ENCODE measurements at places on chromosomes 3 and 15. TPM values are rescaled to one million over a fixed set of nuclear protein-coding genes. Genes with fewer than 3 reads are reported as not detected.

DNA sequence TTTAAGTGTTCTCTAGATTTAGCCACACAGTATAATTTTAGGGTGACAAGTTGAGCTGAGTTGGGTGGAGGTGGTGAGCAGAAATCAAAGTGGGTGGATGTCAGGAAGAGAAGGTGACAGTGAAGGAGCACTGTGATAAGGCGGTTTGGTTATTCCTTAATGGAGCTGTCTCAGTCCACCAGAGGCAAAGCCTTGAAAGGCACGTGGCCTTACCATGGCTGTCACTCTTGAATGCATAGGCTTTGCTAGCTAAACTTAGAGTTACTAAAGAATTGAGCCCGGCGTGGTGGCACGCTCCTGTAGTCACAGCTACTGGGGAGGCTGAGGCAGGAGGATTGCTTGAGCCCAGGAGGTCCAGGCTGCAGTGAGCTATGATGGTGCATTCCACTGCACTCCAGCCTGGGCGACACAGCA is 560 bp upstream of the TTLL13 start:
- no peak for DNase-seq

SLC2A2 gene
- not detected for total RNA-seq

DNA sequence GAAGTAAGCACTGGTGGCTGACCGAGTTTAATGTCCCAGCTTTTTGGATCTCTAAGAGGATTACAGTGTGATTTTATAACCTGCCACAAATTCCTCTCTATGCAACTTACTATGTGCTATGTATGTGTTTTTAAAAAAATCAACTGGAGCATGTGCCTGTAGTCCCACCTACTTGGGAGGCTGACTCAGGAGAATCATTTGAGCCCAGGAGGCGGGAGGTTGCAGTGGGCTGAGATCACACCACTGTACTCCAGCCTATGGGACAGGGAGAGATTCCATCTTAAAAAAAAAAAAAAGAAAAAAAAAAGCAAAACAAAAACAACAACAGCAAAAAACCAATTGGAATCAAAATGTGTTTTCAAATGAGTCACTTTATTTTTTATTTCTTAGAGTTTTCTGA is 29.6 kb downstream of the DUT start:
- no peak for DNase-seq

B3GALNT1 gene
- 10.8 TPM for total RNA-seq

- DNase-seq: no peak
Observed at GRCh38 chr15:60787837-60788691, 309.1 kb upstream of the ICE2 start.

- no peak for DNase-seq
Observed at GRCh38 chr3:170532573-170532972, 53.3 kb downstream of the SLC7A14 start.

HHATL gene
- not detected for total RNA-seq

FAM107A gene
- total RNA-seq: 64.5 TPM

GRCh38 chr15:66138892-66139590 is 114.5 kb downstream of the MEGF11 start:
- no peak for DNase-seq

ZPLD1 gene
- total RNA-seq: 0.33 TPM

DNA sequence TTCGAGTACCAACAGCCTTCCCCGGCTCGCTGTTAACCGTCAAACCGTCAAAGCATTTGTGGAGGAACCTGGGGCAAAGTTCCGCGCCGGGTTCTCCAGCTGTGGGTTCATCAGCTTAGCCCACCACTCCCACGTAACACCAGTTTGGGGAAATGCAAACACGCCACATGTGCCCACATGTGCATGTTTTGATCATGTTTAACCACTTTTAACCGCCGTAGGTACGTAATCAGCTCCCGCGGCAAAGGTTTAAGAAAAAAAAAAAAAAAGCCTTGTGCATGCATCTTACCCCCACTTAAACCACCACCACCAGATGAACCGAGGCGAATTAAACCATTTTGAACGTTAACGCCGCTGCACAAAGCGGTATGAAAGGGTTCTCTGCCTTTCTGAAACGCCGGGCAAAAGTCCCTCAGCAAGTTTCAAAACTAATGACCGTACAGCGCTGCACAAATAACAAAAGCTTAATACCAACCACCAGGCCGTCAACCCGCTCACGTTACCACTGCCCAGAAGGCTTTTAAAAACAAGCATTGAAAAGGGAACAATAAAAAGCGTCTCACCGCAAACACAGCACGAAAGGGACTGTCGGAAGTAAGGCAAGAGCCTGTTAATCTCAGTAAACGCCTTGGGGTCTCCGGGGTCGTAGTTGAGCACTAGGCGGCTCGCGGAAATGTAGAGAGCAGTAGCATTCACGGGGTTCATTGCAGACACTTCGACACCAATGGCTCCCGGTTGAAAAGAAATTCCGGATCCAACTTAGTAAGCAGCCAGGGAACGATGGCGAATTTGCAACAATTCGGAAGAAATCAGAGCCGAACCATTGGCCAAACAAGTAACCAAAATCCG is 1.5 kb downstream of the MSL2 start:
- DNase-seq: no peak

- DNase-seq: no peak
Observed at GRCh38 chr15:65926899-65927298, 57.6 kb downstream of the RAB11A start.

DNA sequence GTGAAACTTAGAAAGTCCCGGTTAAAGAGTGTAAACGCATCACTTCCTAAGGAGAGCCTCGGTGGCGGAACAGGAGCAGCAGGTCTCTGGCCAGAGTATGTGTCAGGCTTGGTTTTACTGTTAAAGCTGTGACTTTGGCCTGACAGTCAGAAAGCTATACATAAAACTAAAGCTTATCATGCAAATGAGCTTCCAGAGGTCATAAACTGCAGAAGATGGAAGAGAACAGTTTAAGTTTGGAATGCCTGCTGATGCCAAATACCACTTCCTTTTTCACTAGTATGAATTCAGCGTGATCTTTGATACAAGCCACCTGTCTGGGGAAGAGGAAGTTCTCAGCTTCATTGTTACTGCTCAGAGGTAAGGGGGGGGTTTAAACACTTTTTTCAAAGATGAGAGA is 125.1 kb upstream of the CTDSPL start:
- DNase-seq: no peak

DNA sequence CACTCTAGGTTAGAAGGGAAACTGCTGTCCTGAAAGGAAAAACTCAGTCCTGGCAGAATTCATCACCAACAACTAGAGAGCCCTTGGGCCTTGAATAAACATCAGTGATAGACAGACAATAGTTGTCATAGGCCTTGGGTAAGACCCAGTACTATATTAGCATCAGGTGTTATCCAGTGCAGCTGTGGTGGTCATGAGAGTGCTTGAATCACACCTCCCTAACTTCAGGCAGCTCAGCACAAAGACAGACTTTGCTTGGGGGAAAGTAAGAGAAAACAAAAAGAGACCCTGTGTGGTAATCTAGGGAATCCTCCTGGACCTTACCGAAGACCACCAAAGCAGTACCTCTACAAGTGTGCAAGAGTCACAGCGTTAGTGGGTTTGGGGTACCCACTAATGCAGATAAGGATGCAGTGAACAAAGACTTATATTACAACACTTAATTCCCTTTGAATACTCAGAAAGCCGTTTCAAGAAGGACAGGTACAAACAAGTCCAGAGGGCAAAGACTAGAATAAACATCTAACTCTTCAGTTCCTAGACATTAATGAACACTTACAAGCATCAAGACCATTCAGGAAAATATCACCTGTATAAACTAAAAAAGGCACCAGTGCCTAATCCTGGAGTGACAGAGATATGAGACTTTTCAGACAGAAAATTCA is 332.3 kb upstream of the EPHA3 start:
- DNase-seq: no peak

DNA sequence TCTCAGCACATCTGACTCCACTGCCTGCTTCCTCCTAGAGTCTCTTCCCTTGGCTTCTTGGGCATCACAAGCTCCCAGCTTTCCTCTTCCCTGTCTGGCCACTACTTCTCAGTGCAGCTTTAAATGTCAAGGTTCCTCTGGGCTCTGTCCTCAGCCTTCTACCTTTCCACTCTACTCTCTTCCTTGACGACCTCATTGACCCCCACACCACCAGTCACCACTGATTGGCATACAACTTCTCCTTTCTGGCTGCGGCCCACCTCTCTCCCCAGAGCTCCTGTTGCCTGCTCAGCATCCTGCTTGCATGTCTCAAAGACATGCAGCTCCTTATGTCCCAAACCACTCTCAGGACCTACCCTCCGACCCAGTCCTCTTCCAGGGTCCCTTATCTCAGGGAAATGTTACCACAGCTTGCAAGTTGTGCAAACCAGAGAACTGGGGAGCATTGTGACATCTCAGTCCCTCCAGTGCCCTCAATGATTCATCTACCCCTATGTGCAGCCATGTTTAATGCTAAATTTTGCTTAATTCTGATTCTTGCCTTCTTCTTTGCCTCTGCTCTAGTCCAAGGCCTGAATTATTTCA is 49.9 kb downstream of the TRPM1 start:
- DNase-seq: no peak

RARRES1 gene
- total RNA-seq: 403 TPM

- DNase-seq: no peak
Observed at GRCh38 chr3:16844791-16845190, 40.0 kb upstream of the PLCL2 start.

SUCLG2 gene
- 52.8 TPM for total RNA-seq

PTH1R gene
- 13.4 TPM for total RNA-seq

DNA sequence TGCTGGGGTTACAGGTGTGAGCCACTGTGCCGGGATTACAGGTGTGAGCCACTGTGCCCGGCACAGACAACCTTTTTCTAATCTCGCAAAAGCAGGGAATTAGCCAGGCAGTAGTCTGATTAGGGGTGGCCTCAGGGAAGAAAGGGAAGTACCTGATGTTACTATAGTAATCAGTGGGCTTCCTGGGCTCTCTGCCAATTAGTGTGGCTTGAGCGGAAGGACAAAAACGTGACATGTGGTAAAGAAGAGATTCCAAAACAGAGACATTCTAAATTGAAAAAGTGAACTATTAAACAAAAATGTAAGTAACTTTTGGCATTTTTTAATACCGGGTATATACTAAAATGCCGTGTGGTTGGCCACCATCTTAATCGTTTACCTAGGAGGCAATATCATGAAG is 48.1 kb downstream of the CFAP20DC start:
- no peak for DNase-seq

DNA sequence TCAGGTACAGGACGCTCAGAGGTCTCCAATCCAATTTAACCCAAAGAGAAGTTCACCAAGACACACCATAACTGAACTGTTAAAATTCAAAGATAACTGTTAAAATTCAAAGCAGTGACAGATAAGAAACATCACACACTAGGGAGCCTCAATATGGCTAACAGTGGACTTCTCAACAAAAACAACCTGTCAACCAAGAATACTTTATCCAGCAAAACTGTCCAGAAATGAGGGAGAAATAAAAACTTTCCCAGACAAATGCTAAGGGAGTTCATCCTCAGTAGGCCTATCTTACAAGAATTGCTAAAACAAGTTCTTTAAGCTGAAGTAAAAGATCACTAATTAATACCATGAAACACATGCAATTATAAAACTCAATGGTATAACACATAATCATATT is 36.3 kb upstream of the MYLK start:
- DNase-seq: no peak

DNA sequence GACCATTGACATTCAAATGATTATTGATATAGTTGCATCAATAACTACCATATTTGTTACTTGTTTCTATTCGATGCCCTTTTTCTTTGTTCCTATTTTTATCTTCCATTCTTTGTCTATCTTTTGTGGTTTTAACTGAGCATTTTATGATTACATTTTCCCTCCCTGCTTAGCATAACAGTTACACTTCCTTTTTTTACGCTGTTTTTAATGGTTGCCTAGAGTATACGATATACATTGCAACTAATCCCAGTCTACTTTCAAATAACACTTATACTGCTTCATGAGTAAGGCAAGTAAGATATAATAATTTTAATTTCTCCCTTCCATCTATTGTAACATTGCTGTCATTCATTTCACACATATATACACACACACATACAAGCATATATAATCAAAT is 26.3 kb downstream of the COL6A6 start:
- no peak for DNase-seq

UPK1B gene
- total RNA-seq: 6.7 TPM

DPPA2 gene
- total RNA-seq: not detected

- DNase-seq: peak; percentile 30
Observed at GRCh38 chr15:29268706-29269484, 727 bp downstream of the NSMCE3 start.

- DNase-seq: no peak
Observed at GRCh38 chr15:36673039-36673438, 93.6 kb downstream of the CDIN1 start.

GRCh38 chr3:72810063-72810462 is 38.2 kb downstream of the SHQ1 start:
- DNase-seq: no peak

EHHADH gene
- 5.6 TPM for total RNA-seq

- DNase-seq: no peak
Observed at GRCh38 chr3:30915782-30916181, 21.3 kb upstream of the GADL1 start.

GRCh38 chr15:31489801-31490646 is 163.4 kb downstream of the KLF13 start:
- no peak for DNase-seq

DNA sequence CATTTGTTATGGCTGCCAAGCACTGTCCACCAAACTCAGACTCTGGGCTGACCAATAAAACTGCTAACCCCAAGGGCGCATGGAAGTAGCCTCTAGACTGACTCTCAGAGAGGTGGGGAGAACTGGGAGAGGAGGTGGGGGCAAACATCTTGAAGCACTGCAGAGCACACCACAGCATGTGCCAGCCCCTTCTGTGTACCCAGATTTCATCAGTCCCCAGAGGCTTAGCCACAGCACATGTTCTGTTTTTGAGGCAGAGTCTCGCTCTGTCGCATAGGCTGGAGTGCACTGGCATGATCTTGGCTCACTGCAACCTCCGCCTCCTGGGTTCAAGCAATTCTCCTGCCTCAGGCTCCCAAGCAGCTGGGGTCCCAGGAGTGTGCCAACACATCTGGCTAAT is 119.5 kb upstream of the SPATA12 start:
- DNase-seq: no peak

DNA sequence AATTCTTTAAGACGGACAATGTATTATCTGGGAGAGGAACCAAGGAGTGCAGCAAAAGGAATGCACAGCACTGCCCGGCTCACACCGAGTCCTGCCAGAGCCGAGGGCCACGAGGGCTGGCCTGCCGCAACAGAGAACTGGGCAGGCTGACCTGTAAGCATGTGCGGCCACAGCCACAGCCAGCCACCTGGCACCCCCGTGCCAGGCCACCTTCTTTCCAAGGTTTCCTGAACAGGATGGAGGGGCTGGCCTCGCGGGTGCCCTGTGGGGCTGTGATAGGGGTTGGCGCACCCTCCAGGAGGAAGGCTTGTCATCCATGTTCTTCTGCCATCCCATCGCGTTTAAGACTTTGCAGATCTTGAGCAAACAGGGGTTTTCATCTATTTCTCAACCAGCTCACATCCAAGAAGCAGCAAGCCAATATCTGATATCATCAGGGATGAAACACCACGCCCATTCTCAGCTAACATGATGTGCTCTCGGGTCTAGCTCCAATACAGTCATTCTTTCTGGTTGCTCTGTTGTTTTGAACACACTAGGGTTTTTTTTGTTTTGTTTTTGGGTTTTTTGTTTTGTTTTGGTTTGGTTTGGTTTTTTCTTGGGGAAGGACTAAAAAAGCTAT is 10.2 kb downstream of the CA12 start:
- DNase-seq: no peak

Measured in breast epithelium (tissue), 4 donors.